Glomerular endothelial cell (primary cell): ENCODE measurements at places on chromosomes 11 and 22.

- DNase-seq: no peak
These were observed 1.1 kb downstream of the NPAT start for GRCh38 chr11:108221371-108221770.

- no peak for DNase-seq
These were observed 15.4 kb upstream of the DDX6 start for GRCh38 chr11:118806400-118806799.

DNA sequence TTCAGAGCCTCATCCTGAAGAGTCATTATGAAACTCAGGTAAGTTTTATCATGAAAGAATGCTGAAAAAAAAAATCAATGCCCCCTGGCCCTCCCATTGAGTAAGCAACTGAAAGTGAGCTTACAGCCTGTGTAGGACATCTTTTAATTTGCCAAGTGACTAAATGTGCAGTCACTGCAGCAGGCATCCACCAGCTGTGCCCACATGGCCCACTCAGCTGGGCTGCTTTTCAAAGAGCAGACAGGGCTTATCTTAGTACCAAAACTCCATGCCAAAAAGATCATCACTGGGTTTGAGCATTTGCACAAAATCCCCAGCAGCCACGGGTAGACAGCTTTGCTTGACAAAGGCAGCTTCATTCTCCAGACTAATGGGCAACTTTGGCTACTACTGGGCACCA, 709.7 kb downstream of the NTM start:
- DNase-seq: no peak

DNA sequence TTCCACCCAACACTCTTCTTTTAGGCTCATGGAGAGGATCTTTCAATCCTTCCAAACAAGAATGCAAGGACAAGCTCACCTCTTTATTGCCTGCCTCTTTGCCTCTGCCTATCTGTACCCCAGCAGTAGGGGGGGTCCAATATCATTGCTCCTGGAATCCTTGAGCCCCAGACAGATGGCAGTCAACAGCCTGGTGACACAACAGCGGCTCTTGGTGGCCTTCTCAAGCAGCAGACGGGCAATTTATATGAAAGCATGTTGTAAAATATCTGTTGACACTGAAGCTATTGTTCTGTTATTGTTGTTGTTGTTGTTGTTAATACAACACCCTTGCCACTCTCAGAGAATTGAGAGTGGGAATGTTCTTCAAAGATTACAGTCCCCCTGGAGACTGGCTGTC, 480.0 kb upstream of the CADM1 start:
- no peak for DNase-seq

DNA sequence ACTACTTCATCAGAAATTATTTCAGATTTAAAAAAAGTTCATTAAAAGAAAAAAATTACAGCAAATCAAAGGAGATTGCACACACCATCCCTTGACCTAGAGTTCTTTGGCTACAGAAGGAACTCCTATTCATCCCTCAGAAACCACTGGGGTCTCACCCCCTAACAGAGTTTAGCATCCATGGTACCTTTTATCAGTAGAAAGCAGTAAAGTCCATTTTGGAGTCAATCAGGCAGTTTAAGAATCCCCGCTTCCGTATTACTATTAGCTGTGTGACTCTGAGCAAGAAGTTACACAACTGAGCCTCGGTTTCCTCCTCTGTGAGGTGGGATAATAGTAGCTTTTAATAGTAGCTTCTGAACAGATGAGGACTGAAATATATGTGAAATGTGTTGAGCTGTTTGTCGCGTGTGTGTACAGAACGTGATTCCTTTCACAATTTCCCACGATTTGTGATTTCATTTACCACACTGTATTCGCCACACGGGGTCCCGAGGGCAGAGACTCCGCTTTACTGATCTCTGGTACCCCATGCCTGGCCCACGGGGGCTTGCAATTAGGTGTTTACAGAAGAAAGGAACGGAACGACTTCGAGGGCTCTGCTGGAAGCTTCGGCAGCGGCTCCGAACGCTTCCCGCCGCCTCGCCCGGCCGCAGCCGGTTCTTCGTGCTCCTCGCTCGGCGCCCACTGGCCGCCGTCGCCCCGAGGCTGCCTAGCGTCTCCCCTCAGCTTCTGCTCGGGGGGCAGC, 72.5 kb upstream of the ZBED5 start:
- DNase-seq: no peak

GRCh38 chr11:122661182-122661945, 5.8 kb downstream of the UBASH3B start:
- DNase-seq: no peak

DNA sequence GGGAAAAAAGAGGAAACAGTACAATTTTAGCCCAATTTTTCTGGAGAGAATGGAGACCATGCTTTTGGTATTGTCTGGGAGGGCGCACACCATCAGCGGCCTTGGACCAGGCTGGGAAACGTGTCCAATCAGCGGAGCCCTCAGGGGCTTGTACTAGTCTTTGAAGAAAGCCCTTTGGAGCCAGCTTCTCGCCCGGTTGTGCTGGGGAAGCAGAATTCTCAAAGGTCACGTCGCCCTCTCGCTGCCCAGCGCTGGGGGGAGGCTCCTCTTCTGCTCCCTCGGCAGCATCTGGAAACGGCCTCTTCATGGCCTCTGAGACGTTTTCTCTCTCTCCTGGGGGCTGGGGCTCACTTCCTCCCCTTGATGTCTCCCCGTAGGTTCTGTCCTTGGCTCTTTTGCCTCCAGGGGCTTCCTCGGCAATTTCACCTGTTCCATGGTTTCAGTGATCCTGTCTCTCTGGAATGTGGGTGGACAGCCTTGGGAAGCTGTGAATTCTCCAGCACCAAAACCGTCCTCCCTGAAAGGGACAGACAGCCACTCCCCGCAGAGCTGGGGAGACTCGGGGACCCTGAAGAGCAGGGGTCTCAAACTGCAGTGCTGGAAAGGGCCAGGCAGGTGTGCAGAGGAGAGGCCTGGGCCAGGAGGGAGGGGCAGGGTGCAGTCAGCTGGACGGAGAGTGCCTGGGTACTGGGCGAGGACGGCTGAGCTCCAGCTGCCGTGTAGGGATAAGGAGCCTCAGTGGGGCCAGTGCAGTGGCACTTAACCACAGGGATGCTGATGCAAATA, 80.2 kb downstream of the RPS6KA4 start:
- no peak for DNase-seq

DNA sequence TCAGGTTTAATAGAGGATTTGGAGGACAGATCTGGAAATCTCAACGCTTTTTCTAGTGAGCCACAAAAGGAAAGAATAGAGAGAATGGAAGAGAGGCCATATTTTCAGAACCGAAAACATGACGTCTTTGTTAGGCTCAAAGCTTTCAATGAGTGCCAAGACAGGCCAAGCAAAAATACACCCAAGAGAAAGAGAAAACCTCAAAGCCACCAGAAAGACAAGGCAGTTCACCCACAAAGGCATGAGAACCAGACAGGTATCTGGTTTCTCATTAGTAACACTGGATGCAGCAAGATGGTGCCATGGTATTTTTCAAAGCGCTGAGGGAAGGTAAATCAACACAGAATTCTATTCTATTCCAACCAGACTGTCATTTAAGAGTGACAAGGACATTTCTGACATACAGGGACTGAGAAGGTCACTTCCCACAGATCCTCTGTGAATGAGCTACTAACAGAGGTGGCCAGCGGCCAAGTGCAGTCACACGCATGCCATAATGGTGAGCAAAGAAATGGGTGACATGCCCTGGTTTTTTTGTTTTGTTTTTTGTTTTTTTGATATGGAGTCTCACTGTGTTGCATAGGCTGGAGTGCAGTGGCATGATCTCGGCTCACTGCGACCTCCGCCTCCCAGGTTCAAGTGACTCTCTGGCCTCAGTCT, 41.9 kb downstream of the TOLLIP start:
- no peak for DNase-seq

DNA sequence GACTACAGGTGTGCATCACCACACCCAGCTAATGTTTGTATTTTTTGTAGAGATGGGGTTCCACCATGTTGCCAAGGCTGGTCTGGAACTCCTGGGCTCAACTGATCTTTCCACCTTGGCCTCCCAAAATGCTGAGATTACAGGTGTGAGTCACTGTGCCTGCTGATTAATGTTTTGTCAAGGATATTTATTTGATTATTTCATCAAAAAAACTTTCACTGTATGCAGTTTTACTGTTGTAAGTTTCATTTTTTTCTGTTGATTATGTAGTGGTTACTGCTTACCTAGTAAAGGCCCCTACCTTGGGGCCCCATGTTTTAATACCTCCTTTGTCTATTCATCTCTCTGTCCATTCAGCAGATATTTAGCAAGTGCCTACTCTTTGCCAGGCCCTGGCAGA, 16.7 kb upstream of the FAM168A start:
- DNase-seq: no peak

DNA sequence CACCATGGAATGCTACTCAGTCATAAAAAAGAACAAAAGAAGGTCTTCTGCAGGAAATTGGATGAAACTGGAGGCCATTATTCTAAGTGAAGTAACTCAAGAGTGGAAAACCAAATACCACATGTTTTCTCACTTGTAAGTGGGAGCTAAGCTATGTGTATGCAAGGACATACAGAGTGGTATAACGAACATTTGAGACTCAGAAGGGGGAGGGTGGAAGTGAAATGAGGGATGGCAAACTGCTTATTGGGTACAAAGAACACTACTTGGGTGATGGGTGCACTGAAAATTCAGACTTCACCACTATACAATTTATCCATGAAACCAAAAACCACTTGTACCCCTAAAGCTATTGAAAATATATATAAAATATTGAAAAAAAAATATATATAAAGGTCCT, 13.4 kb upstream of the CAT start:
- DNase-seq: no peak

GRCh38 chr11:64844330-64845128, at the start of gene CDC42BPG:
CDC42BPG (minus strand) TSS chr11:64844653; CDS start chr11:64844569, 84 bp downstream.
- no peak for DNase-seq

DNA sequence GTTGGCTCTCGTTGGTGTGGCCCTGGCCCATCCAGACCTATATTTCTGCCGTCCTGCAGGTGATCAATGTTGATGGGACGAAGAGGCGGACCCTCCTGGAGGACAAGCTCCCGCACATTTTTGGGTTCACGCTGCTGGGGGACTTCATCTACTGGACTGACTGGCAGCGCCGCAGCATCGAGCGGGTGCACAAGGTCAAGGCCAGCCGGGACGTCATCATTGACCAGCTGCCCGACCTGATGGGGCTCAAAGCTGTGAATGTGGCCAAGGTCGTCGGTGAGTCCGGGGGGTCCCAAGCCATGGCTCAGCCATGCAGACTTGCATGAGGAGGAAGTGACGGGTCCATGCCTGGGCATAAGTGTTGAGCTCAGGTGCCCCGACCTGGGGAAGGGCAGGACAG, 57.1 kb upstream of the PPP6R3 start:
- no peak for DNase-seq

DNA sequence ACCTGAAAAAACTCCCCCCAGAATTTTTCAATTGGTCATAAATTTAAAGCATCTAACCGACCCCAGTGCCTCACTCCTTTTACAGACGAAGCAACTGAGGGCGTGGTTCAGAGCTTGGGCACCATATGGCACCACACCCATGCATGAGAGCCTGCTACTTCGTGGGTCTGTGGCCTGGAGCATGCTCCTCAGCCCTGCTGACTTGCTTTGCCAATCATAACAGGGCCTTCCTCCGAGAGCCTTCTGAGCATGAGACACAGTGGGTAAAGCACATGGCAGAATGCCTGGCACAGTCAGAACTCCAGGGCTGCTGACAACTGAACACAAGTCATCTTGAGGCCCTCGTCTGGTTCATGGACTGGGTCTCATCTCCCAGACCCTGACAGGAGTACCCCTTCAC, 33.3 kb downstream of the HIRA start:
- DNase-seq: no peak

DNA sequence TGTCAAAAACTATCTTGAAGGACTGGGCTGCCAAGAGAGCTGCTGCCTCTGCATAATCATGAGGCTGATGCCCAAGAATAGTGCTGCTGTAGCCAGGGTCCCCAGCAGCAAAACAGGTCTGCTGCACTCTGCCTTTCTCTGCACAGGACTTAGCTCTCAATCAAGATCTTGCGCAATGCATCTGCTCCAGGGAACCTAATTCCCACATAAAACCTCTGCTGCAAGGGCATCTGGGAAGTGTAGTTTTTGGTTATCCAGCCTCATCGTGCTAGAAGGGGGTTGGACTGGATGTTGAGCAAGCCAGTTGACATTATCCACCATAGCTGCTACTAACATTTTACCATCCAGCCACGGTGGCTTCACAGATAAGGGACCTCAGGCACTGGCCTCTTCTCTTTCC, 192.7 kb downstream of the C11orf91 start:
- DNase-seq: no peak

DNA sequence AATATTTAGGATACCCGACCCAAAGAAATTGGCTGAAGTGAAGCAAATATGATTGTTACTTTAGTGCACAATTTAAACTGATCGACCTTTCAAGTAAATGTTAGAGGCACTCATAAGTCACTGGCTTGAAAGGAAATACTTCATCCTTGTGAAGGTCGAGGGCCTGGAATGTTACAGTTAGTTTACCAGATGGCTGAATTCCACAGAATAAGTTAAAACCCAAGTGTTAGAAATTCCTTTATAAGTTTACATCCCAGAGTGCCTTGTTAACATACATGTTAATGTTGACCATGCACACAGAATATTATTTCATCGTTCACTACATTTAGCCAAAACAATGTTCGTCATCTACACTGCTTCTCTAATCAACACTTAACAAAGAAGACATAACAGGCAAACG, 235.5 kb upstream of the ANO3 start:
- DNase-seq: no peak

DNA sequence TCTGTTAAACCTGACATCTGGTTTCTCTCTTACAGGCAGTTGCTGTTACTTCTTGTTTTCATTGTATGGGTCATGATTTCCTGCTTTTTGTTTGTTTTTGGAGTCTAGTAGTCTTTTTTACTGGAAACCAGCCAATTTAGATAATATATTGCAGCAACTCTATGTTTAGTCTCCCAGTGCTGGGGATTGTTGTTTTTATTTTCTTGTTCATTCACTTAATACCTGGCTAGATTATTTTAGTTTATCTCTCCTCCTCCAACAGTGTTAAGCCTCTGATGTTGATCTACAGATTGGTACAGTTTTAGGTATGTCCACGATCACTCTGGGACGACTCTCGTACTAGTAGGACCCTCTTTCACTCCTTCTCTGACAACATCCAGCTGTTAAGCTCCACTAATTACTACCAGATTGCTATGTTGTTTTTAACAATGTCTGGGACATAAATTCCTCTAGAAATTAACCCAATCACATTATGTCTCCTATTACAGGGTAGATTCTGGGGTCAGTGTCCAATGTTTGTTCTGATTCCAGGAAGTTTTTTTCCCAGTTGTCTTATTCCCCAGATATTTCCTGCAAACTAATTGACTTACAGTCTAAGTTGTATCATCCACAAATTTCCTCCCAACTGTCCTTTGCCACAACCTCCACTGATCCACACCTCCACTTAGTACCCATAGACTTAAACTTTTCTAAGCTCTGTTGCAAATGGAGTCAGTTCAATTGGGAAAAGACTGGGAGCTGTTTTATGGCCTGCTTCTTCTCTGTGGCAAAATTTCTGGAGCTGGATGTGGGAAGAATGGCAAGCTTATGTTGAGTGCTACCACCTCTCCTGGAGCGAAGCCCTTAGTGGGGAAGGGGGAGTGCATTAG, 1280.6 kb upstream of the CNTN5 start:
- DNase-seq: peak; percentile 71
